ENCODE measurements at places on chromosomes 6 and 20. TPM values are rescaled to one million over a fixed set of nuclear protein-coding genes. Genes with fewer than 3 reads are reported as not detected.
A peak's percentile ranks its signal among the peaks of the same experiment; 100 is the strongest.

Gene LY6G5C
- 2.9 TPM for total RNA-seq

Gene THEMIS
- total RNA-seq, result 0.83 TPM

Gene ABCC10
- 7.6 TPM for total RNA-seq

DNA sequence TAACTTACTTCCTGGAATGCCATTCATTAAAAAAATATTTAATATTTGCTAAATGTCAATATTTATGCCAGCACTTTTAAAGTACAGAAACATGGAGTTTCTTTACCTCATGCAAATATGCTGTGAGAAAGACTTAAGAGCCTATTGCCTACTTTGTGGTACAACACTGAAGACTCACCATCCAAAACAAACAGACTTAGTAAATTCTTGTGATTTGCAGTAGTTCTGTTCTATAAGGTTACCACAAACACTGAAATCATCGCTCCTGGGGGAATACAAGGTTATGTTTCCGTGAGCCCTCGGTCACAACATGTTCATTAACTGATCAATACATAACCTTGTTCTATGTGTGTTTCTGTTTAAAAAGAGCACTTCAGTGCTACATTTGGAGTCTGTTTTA is 78.3 kb downstream of the ATG5 start:
- no peak overlapping the region for H3K4me3 ChIP-seq
- H3K27ac ChIP-seq, result no peak overlapping the region
- H3K27me3 ChIP-seq, result no peaks in the 10 kb centered on the region
- no peaks in the 10 kb centered on the region for H3K4me1 ChIP-seq
- H3K36me3 ChIP-seq, result no peaks in the 10 kb centered on the region

DNA sequence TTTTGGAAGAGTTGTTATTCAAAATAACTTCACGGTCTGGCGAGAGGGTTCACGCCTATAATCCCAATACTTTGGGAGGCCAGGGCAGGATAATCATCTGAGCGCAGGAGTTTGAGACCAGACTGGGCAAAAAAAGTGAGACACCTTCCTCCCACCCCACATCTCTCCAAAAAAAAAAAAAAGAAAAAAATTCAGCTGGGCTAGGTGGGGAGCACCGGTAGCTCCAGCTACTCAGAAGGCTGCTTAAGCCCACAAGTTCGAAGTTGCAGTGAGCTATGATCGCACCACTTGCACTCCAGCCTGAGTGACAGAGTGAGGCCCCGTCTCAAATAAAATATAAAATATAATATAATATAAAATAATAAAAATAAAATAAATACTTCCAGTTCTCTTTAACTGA is 10.4 kb downstream of the OR2B2 start:
- H3K27me3 ChIP-seq, result no peaks in the 10 kb centered on the region
- H3K27ac ChIP-seq, result no peak overlapping the region
- H3K36me3 ChIP-seq, result no peaks in the 10 kb centered on the region

- DNase-seq, result no peak
- H3K36me3 ChIP-seq, result no peaks in the 10 kb centered on the region
- no peak overlapping the region for H3K27ac ChIP-seq
- no peak overlapping the region for H3K4me3 ChIP-seq
Observed at GRCh38 chr20:58923117-58923712, 57.8 kb upstream of the NELFCD start.

- no peak overlapping the region for H3K27ac ChIP-seq
- H3K4me1 ChIP-seq, result peaks cover under 1% of the 10 kb centered on the region
- H3K27me3 ChIP-seq, result no peaks in the 10 kb centered on the region
- H3K36me3 ChIP-seq, result no peaks in the 10 kb centered on the region
- H3K4me3 ChIP-seq, result no peak overlapping the region
Observed at GRCh38 chr6:148565321-148565926, 181.4 kb upstream of the UST start.

Gene CLPSL2
- not detected for total RNA-seq

- H3K27ac ChIP-seq, result peak overlapping the region; percentile 85
- DNase-seq, result no peak
- H3K36me3 ChIP-seq, result no peaks in the 10 kb centered on the region
- no peaks in the 10 kb centered on the region for H3K27me3 ChIP-seq
- H3K4me1 ChIP-seq, result peaks cover 100% of the 10 kb centered on the region
Observed at GRCh38 chr6:110328259-110328658, 29.9 kb downstream of the METTL24 start.

Gene KHDRBS2
- 0.32 TPM for total RNA-seq

Gene TTPAL
- total RNA-seq, result 18.2 TPM

DNA sequence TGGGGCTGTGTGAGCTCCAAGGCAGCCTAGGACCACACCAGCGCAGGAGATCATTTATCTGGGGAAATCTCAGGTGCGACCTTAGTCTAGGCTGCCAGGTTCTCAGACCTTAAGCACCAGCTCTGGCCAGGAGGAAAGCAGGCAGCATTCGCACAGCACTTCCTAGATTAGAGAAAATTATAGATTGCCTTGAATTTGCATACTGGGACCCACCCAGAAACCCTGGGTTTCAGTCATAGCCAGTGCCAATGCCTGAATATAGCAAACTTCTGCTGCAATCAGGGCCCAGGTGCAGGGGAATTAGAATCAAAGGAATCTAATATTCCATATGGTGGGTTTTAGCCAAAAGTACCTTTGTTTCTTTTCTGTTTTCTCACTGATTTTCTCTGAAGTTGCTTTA is 204.3 kb upstream of the CST7 start:
- no peaks in the 10 kb centered on the region for H3K27me3 ChIP-seq
- no peaks in the 10 kb centered on the region for H3K36me3 ChIP-seq
- H3K27ac ChIP-seq, result no peak overlapping the region
- no peak overlapping the region for H3K4me3 ChIP-seq
- DNase-seq, result no peak
- H3K4me1 ChIP-seq, result peaks cover 3% of the 10 kb centered on the region

DNA sequence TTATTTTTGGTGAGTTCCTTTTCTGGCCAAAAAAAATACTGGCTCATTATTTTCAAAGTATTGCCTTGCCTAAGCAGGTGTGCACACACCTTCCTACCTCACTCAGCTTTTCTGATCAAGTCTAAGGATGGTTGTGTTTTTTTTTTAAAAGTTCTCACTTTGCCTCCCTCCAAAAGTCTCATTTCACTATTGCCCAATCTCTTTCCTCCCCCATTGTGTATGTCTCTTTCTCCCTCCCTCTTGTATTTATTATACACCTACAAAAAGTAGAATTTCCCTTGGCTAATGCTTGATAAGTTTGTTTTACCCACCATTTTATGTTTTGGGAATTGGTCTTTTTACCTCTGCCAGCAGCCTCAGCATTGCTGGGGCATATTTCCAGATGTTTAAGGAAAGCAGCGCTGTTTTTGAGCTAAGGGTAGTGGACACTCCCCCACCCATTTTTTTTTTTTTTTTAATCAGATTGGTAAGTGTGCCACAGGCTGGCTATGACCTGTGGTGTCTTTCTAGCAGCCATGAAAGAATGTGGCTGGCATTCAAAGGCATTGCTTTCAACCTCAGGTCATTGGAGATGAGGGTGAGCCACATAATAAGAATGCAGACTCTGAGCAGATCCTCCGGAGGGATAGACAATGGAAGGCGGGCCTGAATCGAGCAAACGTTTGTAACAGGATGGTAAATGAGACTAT is 668.6 kb downstream of the UTRN start:
- no peaks in the 10 kb centered on the region for H3K36me3 ChIP-seq
- no peaks in the 10 kb centered on the region for H3K27me3 ChIP-seq
- H3K27ac ChIP-seq, result no peak overlapping the region
- no peak for DNase-seq

GRCh38 chr20:2365091-2365490 is 15.6 kb upstream of the TGM6 start:
- H3K4me3 ChIP-seq, result no peak overlapping the region
- no peak overlapping the region for H3K27ac ChIP-seq
- peak; percentile 82 for DNase-seq
- no peaks in the 10 kb centered on the region for H3K4me1 ChIP-seq

GRCh38 chr6:112231164-112231563 is 23.2 kb downstream of the LAMA4 start:
- peak overlapping the region; percentile 85 for H3K27ac ChIP-seq
- no peaks in the 10 kb centered on the region for H3K27me3 ChIP-seq
- H3K4me3 ChIP-seq, result no peak overlapping the region
- peaks cover 95% of the 10 kb centered on the region for H3K4me1 ChIP-seq
- DNase-seq, result no peak

DNA sequence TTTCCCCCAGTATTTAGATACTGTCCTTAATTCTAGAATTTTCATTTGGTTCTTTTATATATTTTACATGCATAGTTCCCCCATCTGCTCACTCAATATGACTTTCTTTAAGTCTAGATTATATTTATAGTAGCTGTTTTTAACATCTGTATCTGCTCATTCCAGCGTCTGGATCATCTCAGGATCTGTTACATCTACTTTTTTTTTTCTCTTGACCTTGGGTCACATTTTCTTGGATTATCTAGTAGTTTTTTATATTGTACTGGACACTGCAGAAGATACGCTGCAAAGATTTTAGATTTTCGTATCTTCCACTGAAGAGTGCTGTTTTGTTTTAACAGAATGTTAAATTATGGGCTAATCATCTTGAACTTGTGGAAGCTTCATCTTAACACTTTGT is 20.7 kb downstream of the RAB22A start:
- H3K4me3 ChIP-seq, result no peak overlapping the region
- H3K36me3 ChIP-seq, result no peaks in the 10 kb centered on the region
- no peak overlapping the region for H3K27ac ChIP-seq
- no peaks in the 10 kb centered on the region for H3K27me3 ChIP-seq
- H3K4me1 ChIP-seq, result peaks cover 10% of the 10 kb centered on the region

Gene COL20A1
- total RNA-seq, result not detected

Gene RBPJL
- not detected for total RNA-seq

DNA sequence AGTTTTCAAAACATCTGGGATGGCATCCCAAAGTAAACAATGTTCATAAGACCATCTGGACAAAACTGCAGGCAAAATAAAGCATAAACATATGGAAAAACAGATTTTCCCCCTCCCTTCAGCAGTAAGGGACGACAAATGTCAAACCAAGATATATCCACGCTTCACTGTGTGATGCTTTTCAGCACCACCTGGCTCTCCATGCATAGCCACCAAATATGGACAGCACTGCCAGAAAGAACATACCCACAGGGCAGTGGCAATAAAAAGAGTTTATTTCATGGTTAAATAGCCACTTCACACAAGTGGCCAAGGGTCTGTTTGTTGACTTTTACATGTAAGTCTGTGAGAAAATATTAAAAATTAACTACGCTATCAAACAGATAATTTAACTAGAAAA is 23.1 kb downstream of the USP45 start:
- H3K27ac ChIP-seq, result no peak overlapping the region
- peaks cover 24% of the 10 kb centered on the region for H3K36me3 ChIP-seq
- no peak for DNase-seq
- no peak overlapping the region for H3K4me3 ChIP-seq
- H3K27me3 ChIP-seq, result no peaks in the 10 kb centered on the region
- peaks cover 4% of the 10 kb centered on the region for H3K4me1 ChIP-seq

Gene PNRC1
- total RNA-seq, result 339 TPM

DNA sequence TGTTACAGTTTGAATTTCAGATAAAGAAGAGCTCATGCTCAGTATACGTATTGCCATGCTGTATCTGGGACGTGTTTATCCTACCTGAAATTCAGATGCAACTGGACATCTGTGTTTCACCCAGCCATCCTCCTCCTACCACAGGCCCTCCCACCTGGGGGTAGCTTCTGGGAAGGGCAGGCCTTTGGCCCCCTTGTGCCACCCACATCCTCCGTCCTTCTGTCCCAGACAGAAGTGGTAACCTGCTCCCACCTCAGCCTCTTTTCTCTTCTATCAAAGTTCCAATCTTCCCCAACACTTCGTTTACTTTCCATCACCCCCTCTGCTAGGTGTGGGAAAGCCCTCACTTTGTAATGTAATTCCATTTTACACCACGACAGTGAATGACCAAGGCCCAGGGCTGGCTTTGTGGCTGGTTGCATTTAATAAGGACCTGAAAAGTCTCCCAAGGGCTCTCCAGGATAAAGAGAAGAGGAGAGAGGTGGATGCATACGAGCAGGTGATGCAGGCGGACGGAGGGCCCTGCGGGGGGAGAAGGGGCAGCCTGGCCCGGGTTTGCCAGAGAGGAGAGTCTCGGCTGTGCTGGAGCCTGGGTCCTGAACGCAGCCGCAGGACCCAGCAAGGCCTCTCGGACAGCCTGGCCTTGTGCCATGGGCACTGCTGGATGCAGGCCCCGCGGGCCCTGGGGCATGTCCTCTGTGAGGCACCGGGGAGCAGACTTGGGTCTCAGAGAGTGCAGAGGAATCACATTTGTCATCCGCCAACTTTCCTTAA is 98.4 kb downstream of the PSMB1 start:
- H3K4me3 ChIP-seq, result no peak overlapping the region
- H3K36me3 ChIP-seq, result no peaks in the 10 kb centered on the region
- H3K4me1 ChIP-seq, result peaks cover 3% of the 10 kb centered on the region

Gene C4A
- total RNA-seq, result 109 TPM

- H3K4me1 ChIP-seq, result no peaks in the 10 kb centered on the region
- no peaks in the 10 kb centered on the region for H3K27me3 ChIP-seq
- H3K36me3 ChIP-seq, result no peaks in the 10 kb centered on the region
- no peak for DNase-seq
- no peak overlapping the region for H3K27ac ChIP-seq
Observed at GRCh38 chr6:54860739-54861138, 14.2 kb downstream of the FAM83B start.

- H3K27ac ChIP-seq, result no peak overlapping the region
- no peaks in the 10 kb centered on the region for H3K36me3 ChIP-seq
- no peak for DNase-seq
- no peaks in the 10 kb centered on the region for H3K4me1 ChIP-seq
- H3K27me3 ChIP-seq, result no peaks in the 10 kb centered on the region
Observed at GRCh38 chr20:10249048-10249770, 30.6 kb downstream of the SNAP25 start.

GRCh38 chr6:105357165-105357564 is 45.7 kb downstream of the PREP start:
- no peak for DNase-seq
- H3K27me3 ChIP-seq, result no peaks in the 10 kb centered on the region
- no peak overlapping the region for H3K4me3 ChIP-seq
- peaks cover 48% of the 10 kb centered on the region for H3K36me3 ChIP-seq
- no peak overlapping the region for H3K27ac ChIP-seq
- no peaks in the 10 kb centered on the region for H3K4me1 ChIP-seq

Gene C6orf163
- total RNA-seq, result 0.99 TPM

Gene PRR18
- not detected for total RNA-seq

Gene FRMD1
- total RNA-seq, result 0.17 TPM

DNA sequence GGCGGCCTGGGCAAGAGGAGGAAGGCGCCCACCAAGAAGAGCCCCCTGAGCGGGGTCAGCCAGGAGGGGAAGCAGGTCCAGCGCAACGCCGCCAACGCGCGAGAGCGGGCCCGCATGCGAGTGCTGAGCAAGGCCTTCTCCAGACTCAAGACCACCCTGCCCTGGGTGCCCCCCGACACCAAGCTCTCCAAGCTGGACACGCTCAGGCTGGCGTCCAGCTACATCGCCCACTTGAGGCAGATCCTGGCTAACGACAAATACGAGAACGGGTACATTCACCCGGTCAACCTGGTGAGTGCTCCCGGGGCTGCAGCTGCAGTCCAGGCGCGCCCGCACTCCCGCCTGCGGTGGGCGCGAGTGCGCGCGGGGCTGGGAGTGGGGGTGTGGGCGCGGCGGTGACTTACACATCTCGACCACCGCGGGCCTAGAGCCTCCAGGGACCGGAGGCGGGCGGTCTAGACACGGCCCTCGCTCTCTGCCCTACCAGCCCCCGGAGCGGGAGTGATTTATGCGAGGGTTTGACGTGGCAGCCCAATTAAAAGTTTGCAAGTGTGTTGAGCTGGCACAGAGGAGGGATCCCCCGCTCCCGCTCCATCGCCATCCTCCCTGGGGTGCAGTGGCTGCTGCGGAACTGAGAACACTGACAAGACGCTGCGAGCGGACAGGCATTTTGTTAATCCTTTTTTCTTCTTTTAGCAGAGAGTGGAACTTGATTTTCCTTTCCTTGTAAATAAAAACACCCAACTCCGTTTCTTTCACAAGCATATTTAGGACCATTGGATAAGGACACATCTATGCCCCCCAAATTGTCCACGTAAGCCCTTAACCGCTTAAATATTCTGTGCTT is 867 bp downstream of the TCF21 start:
- DNase-seq, result no peak
- no peaks in the 10 kb centered on the region for H3K36me3 ChIP-seq
